ENCODE measurements at places on chromosomes 16 and 17.
A peak's percentile ranks its signal among the peaks of the same experiment; 100 is the strongest.

GRCh38 chr17:2057175-2057759 is 2.4 kb downstream of the HIC1 start:
- no peak for DNase-seq

GRCh38 chr17:7419819-7420610 is at the start of gene SPEM1:
TSS of gene SPEM1 (plus strand) at chr17:7420324. CDS start at chr17:7420385, 61 bp downstream.
- DNase-seq: no peak

GRCh38 chr16:901715-902601 is 68.8 kb downstream of the LMF1 start:
- no peak for DNase-seq

DNA sequence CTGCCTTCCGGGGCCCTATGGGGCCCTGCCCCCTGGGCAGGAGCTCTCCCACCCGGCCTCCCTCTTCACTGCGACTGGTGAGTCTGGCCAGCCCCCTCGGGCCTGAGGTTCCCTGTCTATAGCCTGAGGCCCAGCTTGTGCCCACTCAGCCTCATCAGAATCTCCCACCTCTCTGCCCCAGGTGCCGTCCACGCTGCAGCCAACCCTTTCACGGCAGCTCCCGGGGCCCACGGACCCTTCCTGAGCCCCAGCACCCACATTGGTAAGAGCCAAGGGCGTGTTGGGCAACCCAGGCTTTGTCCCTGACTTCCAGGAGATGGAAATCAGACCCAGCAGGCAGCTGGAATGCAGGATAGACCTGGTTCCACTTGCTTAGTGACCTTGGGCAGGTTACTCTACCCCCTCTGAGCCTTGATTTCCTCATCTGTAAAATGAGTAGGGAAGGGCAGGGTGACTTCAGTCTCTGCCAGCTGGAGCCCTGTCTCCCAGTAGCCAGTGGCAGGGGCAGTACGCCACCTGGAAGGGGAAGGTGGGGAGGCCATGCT is 9.2 kb downstream of the FBRS start:
- DNase-seq: no peak

DNA sequence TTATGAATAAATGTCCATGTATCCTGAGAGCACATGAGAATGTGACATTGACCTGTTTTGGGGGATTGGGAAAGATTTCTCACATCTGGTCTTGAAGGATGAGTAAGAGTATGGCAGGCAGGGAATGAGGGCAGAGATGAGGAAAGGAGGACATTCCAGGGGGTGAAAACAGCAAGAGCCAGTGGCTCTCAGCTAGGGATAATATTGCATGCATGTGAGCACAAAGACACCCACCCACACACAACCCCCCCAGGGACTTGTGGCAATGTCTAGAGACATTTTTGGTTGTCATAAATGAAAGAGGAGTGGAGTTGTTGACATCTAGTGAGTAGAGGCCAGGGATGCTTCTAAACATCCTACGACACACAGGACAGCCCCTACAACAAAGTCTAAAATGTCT is 6.0 kb downstream of the MYO1D start:
- DNase-seq: no peak

- DNase-seq: peak; percentile 36
These were observed 87.3 kb upstream of the CORO6 start for GRCh38 chr17:29709866-29710519.

- no peak for DNase-seq
These were observed 13.3 kb upstream of the MRC2 start for GRCh38 chr17:62614142-62614541.

GRCh38 chr17:38535886-38536285 is 69.9 kb downstream of the SRCIN1 start:
- DNase-seq: no peak

DNA sequence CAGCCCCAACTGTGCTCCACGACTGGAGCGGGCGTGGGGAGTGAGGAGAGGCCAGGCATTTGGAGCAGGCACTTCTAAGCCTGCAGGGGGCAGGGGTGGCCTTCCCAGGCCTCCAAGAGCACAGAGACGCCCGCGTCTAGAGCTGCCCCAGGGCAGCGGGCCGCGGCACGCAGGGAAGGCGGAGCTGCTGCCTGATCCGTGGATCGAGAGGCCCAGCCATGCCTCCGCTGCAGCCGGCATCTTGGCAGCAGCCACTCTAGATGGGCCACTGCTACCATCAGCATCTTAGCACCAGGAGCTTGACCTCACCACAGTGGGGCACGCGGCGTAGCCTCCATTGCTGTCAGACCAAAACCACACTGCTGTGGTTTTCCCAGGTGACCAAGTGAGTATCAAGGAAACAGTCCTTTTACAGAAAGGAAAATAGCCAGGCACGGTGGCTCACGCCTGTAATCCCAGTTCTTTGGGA is 20.4 kb upstream of the WDR45B start:
- DNase-seq: no peak

GRCh38 chr17:28182559-28182958 is 136.4 kb upstream of the TMEM97 start:
- DNase-seq: no peak

DNA sequence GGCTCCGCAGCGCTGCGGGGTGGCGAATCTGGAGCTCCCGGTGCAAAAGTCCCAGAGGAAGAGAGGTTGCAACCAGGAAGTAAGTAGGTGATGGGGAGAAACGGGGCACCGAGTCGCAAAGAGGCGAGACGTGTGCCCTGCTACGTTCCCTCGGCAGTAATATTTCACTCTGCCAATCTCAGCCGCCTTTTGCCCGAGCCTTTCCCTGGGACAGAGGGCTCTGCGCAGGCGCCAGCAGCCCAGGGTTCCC is at the start of gene NR1D1:
NR1D1 (minus strand) TSS at position 171 of the 250 bp plus-strand sequence. CDS start 495 bp downstream, outside the sequence.
- no peak for DNase-seq

- DNase-seq: no peak
These were observed 88.9 kb downstream of the ASIC2 start for GRCh38 chr17:33204156-33204555.

DNA sequence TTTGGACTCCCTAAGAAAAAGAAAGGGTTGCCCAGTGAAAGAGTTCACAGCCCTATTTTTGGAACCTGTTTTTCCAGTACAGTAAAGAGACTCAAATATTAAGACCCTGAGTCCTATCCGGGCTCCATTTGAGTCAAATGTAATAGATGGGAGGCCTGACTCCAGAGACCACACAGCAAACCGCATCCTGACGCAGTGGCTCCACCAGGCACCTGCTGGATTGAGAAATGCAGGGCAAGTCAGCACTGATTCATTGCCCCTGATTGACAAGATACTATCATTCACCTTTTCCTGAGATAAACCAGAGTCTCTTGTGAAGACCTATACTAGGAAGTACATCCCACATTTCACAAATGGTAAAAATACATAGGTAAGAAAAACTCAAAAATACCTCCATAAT is 715.7 kb upstream of the SOX9 start:
- DNase-seq: peak; percentile 68

GRCh38 chr16:63998-64913 is 8.2 kb downstream of the RHBDF1 start:
- DNase-seq: no peak

DNA sequence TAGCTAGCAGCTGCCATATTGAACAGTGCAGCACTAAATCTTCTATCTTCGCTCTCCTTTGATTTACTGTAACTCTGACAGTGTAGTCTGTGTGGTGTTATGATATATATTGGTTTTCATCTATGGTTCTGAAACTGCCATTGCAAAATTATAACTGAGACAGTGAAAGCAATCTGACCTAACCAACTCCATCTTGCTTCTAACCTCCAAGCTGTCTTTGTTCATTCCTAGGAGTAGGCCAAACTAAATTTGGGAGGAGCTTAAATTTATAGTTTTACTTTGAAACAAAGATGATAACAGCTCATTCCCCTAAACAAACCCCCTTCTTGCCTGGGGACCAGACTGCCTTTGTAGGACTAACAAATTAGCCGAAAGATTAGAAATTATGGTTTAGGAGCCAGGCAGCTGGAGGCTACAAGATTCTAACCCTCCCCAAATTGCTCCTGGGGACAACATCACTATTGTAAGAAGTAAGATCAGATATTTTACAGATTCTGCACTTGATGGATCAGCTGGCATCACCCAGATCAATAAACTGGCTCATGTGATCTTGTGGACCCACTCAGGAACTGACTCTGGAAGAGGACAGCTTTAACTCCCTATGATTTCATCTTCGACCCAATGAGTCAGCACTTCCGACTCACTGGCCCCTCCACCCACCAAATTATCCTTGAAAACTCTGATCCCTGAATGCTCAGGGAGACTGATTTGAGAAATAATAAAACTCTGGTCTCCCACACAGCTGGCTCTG is 47.0 kb upstream of the FBXO47 start:
- peak; percentile 53 for DNase-seq

GRCh38 chr17:47983492-47984223 is 12.7 kb downstream of the CDK5RAP3 start:
- peak; percentile 38 for DNase-seq

GRCh38 chr16:57994778-57995177 is 5.7 kb downstream of the ZNF319 start:
- no peak for DNase-seq

DNA sequence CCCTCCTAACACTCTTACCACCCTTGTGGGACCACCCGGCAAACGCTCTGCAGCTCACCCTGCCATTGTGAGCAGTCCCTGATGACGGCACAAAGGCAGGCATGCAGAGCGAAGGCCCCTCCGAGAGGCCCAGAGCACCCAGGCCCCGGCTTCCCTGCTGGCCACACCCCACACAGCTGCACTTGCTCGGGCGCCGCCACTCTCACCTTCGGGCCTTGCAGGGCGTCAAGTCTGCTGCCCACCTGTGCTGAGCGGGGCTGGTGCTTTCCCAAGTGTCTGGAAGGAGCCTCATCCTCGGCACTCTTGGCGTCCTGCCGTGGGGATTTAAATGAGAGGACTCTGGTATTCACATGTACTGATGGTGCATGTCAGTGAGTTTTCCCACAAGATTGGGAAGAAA is 30.3 kb upstream of the FASN start:
- no peak for DNase-seq

DNA sequence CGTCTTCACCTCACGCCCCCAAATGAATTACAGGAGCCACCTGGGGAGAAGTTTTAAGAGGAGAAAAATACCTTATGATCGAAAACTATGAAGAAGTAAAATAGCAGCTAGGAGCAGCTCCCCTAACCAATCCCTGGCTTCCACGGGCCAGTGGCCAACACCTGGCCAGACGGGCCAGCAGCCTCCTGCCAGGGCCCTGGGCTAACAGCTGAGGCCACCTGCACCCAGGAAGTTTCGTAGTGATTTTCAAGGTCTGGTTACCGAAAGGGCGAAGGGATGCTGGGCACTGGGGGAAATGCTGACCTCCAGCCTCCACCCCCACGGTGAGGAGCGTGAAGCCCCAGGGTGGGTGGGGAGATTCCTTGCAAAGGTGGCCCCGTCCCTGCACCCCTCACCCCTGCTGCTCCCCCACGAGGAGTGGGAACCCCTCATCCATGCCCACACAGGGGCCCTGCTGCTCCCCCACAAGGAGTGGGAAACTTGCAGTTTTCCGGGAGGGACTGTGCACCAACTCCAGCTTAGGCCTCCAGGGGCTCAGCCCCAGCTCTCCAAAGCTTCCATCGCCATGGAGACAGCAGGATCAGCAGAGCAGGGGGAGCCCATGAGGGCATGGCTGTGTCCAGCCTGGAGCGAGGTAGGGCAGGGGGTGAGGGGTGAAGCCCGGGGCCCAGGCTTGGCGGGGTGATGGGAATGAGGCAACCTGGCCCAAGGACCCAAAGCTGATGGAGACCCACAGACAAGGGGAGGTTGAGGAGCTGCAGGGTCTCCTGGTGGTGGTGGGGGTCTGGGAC is 31.9 kb upstream of the ACSF3 start:
- no peak for DNase-seq

GRCh38 chr16:79365702-79366101 is 234.8 kb downstream of the MAF start:
- DNase-seq: no peak

All from NCI-H226 (cell line).